ENCODE measurements at places on chromosomes 2 and 18.

GRCh38 chr2:136932700-136933099 lies 167.4 kb downstream of the THSD7B start:
- no peak for DNase-seq
- H3K4me3 ChIP-seq, result no peak overlapping the region
- H3K27me3 ChIP-seq, result no peaks in the 10 kb centered on the region
- H3K36me3 ChIP-seq, result no peaks in the 10 kb centered on the region
- no peak overlapping the region for H3K27ac ChIP-seq
- H3K4me1 ChIP-seq, result no peaks in the 10 kb centered on the region

DNA sequence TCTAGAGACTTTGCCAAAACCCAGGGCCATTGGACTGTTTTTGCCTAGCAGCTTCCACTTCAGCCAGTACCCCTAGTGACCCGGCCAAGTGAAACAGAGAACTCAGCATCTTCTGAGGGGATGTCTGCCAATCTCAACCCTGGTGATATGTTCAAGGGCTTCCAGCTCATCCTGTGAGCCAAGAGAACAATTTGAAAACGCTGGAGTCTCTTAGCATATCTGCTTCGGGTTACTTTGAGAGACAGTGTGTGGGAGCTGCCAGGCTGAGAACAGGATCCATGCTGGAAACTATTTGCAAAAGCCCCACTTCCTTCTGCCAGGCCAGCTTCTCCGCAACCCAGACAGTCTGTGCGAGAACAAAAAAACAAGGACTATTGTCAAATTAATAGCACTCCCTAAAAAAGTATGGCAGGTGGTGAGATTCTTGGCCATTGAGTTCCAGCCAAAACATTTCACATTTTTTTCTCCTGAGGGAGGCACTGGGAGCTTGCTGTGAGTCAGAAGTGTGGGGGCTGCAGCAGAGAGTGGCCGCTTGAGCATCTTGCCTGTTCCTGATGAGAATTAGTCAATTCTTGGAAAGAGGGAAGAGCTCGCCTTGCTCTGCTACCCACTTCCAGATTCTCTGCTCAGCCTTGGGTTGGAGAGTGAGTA lies 395.6 kb upstream of the TRIB2 start:
- H3K36me3 ChIP-seq, result no peaks in the 10 kb centered on the region
- no peak for DNase-seq
- no peaks in the 10 kb centered on the region for H3K27me3 ChIP-seq
- H3K4me3 ChIP-seq, result peak overlapping the region; percentile 26
- peaks cover 63% of the 10 kb centered on the region for H3K4me1 ChIP-seq

DNA sequence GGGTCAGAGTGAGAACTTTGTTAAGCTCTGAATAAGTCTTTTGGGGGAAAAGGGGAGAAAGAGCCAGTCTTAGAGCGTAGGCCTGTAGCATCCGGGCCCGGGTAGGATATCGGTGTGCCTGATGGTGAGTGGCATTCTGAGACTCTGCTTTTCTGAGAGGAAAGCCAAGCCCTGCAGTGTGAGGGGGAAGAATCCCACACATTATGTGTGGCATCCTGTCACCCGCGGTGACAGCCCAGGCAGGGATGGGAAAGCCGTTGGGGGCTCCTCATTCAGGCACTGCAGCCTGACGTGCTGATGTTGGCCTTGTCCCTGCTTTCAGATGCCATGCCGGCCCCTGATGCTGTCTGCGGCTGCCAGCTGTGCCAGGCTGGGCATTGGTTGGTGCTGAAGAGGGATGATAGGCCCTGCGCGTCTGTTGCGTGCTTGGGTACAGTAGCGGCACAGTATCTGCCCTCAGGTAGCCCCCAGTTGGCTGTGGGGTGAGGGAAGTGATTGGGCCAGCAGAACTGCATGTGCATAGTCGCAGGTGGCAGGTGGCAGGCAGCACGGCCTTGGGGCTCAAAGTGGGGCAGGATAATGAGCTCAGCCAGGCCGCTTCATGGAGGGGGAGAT lies 37.6 kb downstream of the GLI2 start:
- H3K4me1 ChIP-seq, result peaks cover 44% of the 10 kb centered on the region
- peak; percentile 81 for DNase-seq
- no peaks in the 10 kb centered on the region for H3K36me3 ChIP-seq
- H3K4me3 ChIP-seq, result no peak overlapping the region
- H3K27me3 ChIP-seq, result no peaks in the 10 kb centered on the region
- H3K27ac ChIP-seq, result peak overlapping the region; percentile 30

DNA sequence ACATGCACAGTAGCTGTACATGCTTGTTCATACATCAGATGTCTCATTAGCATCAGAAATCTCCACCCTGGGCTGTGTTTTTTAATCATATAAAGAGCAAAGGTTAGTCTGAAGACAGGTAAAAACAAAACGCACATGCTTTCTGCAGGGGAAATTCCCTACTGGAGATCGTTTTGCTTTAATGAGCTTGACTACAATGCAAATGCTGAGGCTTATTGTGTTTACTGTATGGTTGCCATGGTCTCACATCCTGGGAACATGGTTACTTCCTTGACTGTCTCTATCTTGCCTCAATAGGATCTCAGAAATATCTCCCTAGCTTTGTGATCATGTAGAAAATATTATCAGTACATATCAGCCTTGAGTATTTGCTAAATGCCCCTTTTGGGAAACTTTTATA lies 336.5 kb upstream of the TFPI start:
- DNase-seq, result no peak
- H3K36me3 ChIP-seq, result no peaks in the 10 kb centered on the region

GRCh38 chr18:6773777-6774176 lies 44.3 kb downstream of the ARHGAP28 start:
- H3K27me3 ChIP-seq, result no peaks in the 10 kb centered on the region
- no peak overlapping the region for H3K4me3 ChIP-seq
- DNase-seq, result no peak
- peaks cover 21% of the 10 kb centered on the region for H3K4me1 ChIP-seq
- H3K27ac ChIP-seq, result peak overlapping the region; percentile 49

- no peak for DNase-seq
- H3K27me3 ChIP-seq, result no peaks in the 10 kb centered on the region
- H3K36me3 ChIP-seq, result peaks cover 13% of the 10 kb centered on the region
- peak overlapping the region; percentile 84 for H3K27ac ChIP-seq
These were observed 173.0 kb downstream of the SMAD7 start for GRCh38 chr18:48777744-48778116.

DNA sequence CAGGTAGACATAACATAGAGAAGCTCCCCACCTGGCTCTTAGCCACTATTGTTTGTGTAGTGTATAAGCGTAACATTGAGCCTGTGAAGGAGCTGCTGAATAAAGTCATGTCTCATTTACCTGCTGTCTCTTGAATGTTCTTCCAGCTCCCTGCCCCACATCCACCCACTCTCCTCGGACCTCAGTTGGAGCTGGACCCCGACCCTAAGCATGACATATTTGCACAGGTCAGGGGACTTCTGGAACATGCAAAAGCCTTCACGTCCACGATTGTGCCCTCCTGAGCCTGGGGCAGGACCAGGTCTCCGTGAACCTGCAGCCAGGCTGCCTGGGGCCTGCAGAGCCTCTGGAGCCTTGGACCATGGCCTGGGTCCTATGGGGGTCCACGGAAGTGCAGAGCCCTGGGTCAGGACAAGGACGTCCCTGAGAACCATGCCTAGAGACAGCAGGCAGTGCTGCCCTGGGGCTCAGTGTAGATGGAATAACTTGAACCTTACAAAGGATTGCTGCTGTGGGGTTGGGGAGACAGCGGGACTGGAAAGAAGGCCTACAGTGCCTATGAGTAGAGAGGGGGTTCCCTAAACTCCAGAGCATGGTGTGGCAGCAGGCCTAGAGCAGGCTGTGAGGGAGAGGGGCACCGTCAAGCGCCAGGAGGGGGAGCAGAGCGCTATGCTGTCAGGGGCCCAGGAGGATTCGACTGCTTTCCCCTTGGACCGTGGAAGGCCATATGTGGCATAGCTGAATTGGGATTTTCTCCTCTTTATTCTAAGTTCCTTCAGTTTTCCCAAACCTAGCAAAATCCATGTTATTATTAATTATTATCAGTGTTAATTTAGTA lies 99.9 kb upstream of the ZNF236 start:
- no peaks in the 10 kb centered on the region for H3K36me3 ChIP-seq
- H3K4me1 ChIP-seq, result no peaks in the 10 kb centered on the region
- DNase-seq, result no peak
- no peak overlapping the region for H3K27ac ChIP-seq

GRCh38 chr2:109318949-109319342 lies 189.9 kb downstream of the SH3RF3 start:
- peaks cover 86% of the 10 kb centered on the region for H3K4me1 ChIP-seq
- H3K27ac ChIP-seq, result peak overlapping the region; percentile 98
- no peak for DNase-seq
- no peaks in the 10 kb centered on the region for H3K36me3 ChIP-seq
- H3K4me3 ChIP-seq, result peak overlapping the region; percentile 62
- no peaks in the 10 kb centered on the region for H3K27me3 ChIP-seq

GRCh38 chr2:160517731-160518130 lies 24.1 kb upstream of the RBMS1 start:
- H3K27me3 ChIP-seq, result no peaks in the 10 kb centered on the region
- H3K4me3 ChIP-seq, result no peak overlapping the region
- DNase-seq, result no peak
- H3K36me3 ChIP-seq, result no peaks in the 10 kb centered on the region
- H3K4me1 ChIP-seq, result peaks cover 30% of the 10 kb centered on the region

DNA sequence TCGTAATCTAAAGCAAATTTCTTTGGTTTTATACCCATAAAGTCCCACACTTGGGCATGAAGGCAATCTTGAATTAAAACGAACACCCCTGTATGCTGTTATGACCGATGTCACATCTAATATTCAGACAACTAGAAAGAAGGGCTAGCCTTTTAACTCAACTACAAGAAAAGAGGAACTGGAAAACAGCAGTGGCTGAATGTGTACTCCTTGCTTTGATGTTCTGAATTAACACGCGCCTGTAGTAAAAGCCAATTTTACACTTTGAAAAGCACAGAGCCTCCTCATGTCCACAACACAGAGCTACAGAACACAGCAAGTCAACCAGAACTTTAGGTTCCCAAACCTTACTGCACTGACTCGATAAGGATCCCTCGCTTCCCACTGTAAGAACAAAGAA lies 147.6 kb downstream of the HDAC4 start:
- peaks cover 2% of the 10 kb centered on the region for H3K36me3 ChIP-seq
- H3K27ac ChIP-seq, result no peak overlapping the region
- DNase-seq, result no peak
- no peaks in the 10 kb centered on the region for H3K27me3 ChIP-seq

GRCh38 chr18:79373736-79374135 lies 22.0 kb upstream of the NFATC1 start:
- H3K4me3 ChIP-seq, result no peak overlapping the region
- no peak for DNase-seq
- H3K27me3 ChIP-seq, result no peaks in the 10 kb centered on the region
- H3K27ac ChIP-seq, result no peak overlapping the region

DNA sequence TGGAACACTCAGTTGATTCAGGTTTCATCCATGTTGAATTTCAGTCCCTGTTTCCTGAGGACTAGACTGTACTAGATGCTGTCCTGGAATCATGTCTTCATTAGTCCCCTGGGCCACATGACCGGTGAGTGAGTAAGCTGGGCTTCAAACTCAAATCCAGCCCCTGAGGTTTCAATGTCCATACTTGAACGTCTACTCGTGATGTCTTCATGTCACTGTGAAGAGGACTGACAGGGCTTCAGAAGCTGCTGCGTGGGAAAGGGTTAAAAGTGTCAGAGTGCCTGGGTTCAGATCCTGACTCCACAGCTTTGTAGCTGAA lies 101.2 kb downstream of the CDK15 start:
- no peaks in the 10 kb centered on the region for H3K36me3 ChIP-seq
- H3K4me1 ChIP-seq, result peaks cover 48% of the 10 kb centered on the region
- H3K27me3 ChIP-seq, result no peaks in the 10 kb centered on the region
- no peak overlapping the region for H3K4me3 ChIP-seq
- peak overlapping the region; percentile 8 for H3K27ac ChIP-seq

DNA sequence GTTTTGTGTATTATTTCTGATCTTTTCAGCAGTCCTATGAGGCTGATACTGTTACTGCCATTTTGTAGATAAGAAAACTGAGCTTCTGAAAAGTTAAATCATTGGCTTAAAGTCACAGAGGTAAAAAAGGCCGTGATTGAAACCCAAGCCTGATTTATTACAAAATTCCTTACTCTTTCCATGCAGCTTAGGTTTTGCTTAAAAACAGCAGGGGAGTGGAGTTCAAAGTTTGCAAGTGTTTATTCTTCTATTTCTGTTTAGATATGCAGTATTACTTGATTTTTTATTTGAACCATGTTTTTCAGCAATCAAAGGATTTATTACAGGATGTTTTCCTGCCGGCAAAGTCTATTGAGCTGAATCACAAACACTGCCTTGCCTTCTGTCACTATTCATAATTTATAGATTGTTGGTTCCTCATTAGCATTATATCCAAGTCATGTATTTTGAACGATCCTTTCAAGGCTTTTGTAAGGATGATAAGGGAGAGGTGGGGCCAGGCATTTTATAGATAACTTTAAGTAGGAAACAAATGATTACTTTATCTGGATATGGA lies 31.9 kb upstream of the MSTN start:
- no peak overlapping the region for H3K27ac ChIP-seq
- peaks cover 7% of the 10 kb centered on the region for H3K4me1 ChIP-seq
- H3K27me3 ChIP-seq, result no peaks in the 10 kb centered on the region
- H3K4me3 ChIP-seq, result no peak overlapping the region
- H3K36me3 ChIP-seq, result peaks cover 4% of the 10 kb centered on the region
- DNase-seq, result no peak

DNA sequence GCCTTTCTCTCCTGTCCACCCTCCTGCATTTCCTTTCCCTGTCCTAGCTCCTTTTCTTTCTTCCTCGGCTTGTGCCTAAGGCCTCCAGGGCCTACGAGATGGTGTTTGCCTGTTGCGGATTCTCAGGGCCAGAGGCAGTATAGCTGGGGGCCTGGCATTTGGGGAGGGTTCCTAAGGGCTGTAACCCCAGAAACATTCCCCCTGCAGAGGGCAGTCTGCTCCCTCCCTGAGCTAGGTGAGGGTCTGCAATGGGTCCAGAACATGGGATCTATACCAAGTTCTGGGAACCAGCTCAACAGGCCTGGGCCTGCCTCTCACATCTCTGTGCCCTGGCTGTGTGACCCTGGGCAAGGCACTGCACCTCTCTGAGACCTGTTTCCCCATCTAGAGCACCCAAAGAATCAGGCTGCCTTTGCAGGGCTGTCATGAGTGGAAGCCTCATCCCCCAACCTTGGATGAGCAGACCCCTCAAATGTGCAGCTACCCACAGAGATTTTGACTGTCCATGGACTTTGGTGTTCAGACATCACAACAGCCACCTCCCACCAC lies 97.5 kb downstream of the GLI2 start:
- H3K4me1 ChIP-seq, result peaks cover 7% of the 10 kb centered on the region
- no peaks in the 10 kb centered on the region for H3K27me3 ChIP-seq
- DNase-seq, result peak; percentile 48
- no peak overlapping the region for H3K27ac ChIP-seq

DNA sequence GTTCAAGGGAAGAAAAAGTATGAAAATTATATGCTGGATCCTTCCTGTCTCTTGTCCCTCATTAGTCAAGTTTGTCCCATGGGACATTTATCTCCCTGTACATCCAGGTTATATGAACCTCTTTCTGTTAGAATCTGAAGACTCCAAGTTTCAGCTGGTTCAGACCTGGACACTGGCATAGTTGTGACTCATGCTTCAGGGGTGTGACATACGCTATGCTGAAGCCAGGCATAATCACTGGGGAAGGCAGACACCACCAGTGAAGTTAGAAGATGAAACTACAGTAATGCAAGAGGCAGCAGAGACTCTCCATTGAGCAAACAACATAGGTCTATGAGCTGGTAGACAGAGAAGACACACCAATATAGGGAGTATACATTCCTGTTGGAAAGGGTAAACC lies 269.7 kb upstream of the SLC8A1 start:
- H3K4me1 ChIP-seq, result peaks cover 3% of the 10 kb centered on the region
- DNase-seq, result no peak
- no peak overlapping the region for H3K27ac ChIP-seq
- H3K27me3 ChIP-seq, result peaks cover 19% of the 10 kb centered on the region
- H3K4me3 ChIP-seq, result no peak overlapping the region
- H3K36me3 ChIP-seq, result no peaks in the 10 kb centered on the region

Measured in chondrocyte (in vitro differentiated cells).